ENCODE measurements at places on chromosomes 2 and 18.

- no peak for DNase-seq
Observed at GRCh38 chr2:168416555-168416954, 39.5 kb upstream of the CERS6 start.

DNA sequence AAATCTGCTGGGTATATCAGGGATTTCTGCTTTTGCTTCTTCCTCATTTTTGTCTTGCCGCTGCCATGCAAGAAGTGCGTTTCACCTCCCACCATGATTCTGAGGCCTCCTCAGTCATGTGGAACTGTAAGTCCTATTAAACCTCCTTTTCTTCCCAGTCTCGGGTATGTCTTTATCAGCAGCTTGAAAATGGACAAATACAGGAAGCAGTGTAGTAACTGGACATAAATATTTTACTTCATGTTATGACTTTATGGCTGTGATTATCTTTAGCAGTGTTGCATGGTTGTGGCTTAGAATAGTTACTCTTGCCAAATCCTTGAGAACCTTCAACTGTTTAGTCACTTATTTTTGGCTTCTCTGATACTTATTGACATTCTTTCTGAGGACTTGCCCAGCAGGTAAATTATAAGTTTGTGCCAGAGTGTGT, 66.2 kb upstream of the DLX2 start:
- DNase-seq, result no peak

- DNase-seq, result no peak
Observed at GRCh38 chr18:57077786-57078552, 68.9 kb upstream of the BOD1L2 start.

DNA sequence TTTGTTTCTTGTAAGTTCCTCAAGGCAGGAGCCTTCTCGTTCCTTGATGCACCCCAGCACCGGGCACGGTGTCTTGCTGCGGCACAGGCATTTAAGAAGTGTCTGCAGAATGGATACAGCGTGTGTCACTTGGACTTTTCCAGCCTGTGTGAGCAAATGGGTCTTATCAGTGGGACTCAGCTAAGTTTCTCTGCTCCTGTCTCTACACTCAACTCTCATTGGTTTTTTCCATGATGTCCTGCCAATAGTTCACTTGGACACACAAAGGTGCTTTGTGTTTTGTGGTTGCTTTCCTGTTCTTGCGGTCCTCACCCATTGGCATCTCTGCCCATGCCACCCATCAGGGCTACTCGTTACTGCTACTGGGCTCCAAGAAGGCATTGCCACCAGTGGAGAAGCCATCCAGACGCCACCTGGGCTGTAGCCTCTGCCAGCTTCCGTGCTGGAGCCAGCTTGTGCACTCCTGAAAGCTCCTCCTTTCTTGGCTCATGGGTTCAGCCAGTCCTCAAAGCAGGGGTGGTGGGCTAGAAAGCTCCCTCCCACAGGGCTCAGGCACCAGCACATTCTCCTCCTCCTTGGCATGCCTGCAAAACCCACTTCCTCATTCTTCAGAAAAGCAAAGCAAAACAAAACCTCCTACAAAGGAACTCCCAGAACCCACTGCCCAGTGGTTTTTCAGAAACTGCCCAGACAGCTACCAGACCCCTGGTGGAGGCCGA, 41.4 kb downstream of the IL1R2 start:
- no peak for DNase-seq

DNA sequence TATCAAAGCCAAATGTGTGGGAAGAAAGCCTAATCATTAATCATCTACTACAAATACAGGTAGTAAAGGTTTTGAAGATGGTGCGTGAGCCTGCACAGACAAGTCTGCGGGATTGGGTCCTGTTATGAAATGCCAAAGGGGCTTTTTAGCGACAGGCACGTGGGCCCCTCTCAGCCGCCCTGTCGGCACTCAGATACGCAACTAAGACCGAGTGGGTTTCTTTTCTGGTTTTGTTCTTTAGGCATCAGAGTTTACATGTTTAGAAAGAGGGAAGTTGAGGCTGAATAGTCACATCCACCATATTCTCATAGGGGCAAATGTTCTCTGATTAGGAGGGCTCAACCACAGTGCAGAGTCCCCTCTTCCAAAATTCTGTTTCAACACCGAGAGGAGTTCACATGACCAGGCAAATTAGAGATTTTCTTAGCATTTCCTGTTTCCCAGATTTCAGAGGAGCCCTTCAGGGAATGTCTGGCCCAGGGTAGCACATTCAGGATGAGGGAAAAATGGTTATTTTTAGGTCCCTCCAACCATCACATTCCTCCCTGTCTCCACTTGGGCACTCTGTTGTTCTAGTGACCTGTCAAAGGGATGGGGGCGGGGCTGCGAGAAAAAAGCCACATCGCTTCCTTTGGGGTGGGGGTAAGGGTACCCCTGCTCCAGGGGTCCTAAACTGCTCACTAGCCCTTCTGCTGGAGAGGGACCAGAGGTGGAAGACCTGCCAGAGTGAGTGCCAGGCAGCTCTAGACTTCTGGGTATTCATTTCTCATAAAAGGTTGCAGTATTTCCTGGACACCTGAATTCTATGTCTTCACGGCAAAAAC, 159.2 kb downstream of the BCL2 start:
- DNase-seq, result no peak

GRCh38 chr2:10520154-10520553, 72.0 kb upstream of the ODC1 start:
- DNase-seq, result no peak

DNA sequence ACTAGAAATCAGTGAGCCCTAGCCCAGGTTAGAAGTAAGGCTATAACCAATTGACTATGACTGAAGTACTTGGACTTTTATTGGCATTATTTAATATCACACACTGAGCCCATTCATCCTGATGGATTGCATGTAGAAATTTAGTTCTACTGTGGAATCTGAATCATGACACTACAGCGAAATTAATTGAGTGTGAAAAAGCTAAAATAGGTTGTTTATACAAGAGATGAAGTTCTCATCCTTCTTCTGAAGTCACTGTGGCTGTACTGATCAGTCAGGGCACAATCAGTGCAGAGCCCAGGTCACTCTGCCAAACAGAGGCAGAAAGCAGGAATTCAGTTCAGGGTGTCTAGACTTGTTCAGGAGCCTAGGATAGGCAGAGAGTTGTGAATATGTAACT, 158.9 kb downstream of the BABAM2 start:
- DNase-seq, result no peak

GRCh38 chr2:240437861-240438809, 2.7 kb downstream of the GPC1 start:
- DNase-seq, result no peak

DNA sequence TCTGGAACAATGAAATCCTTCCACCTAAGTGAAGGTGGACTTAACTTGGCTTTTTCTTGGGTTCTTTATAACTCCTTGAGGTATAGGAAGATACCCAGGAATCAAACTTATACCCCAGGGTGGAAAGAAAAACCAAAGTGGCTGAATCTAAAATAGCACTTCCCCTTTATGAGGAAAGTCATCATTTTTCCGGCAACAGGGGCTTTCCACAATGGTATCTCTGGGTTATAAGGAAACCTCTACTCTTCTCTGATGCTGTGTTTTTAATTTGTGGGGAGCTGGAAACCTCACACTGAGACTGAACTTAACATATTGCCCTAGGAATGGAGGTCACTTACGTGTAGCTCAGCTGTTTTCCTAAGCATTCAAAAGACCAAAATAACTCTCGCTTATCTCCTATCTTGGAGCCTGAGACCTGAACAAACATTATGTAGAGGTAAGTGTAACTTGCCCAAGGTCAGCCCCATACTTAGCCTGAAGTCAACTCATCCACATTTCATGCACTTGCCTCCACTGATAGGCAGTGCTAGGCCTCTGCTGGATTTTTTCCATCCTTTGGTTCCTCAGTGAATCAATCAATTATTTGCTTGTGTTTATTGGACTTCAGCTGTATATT, 117.9 kb downstream of the SETBP1 start:
- DNase-seq, result no peak

DNA sequence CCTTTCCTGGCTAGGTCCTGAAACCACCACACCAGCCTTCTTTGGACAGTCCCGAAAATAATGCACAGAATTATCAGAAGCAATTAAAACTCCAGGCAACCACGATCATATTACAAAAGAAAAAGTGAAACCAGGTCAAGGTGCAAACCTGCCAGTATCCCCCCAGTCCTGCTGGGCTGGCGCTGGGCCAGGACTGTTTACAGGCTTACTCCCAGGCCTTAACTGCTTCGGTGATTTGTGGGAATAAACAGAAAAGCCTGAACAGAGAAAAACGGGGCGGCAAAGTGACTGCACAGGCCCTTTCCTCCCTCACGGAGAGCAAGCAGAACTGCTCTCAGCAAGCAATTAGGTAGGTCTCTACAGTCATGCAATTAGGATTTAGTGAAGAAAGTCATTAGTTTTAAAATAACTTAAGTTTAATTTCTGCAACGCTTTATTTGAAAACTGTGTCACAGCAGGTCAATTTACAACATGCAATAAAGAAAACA, 1.3 kb downstream of the HDAC4 start:
- no peak for DNase-seq

DNA sequence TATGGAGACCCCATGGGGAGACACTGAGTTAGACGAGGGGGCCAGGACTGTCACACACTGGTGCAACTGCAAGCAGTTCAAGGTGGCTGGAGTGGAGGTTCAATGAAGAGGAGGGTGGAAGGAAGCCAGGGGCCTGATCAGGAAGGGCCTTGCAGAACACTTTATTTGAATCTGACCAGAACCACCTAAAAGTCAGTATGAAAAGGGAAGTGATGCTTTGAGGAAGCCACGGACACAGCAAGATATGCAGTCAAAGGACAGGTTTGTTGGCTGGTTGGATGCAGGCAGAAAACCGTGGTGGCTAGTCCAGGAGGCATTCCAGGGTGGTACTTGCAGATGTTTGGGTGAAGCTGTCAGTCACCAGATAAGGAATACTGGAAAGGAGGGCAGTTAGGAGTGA, 3.5 kb upstream of the FAM124B start:
- DNase-seq, result no peak

- no peak for DNase-seq
Observed at GRCh38 chr18:37289423-37289822, 276.2 kb downstream of the CELF4 start.

DNA sequence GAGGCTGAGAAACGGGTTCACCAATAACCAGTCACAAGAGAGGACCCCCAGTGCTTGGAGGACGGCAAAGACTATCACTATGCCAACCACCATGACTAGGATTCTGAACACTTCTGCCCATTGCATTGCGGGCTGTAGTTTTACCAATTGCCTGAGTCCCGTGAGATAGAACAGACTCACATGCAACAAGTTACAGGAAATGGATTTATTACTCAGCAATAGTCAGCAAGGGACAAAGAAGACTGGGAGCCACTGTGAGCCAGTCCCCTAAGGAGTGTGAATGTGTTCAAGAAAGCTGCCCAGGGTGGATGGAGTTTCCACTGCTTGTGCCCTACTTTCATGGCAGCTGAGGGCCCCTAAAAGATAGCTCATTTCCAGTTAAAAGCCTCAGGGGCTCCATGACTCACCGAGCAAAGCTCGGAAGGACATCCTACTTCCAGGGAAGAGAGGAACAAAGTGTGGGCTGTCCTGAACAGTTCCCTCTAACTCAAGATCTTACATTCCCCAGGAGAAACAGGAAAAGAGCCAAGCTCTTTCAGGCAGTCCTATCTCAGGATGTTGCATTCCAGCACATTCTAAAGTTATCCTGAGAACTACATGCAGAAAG, 54.4 kb downstream of the SLC4A3 start:
- no peak for DNase-seq

- no peak for DNase-seq
Observed at GRCh38 chr18:6336239-6336638, 78.5 kb downstream of the L3MBTL4 start.

DNA sequence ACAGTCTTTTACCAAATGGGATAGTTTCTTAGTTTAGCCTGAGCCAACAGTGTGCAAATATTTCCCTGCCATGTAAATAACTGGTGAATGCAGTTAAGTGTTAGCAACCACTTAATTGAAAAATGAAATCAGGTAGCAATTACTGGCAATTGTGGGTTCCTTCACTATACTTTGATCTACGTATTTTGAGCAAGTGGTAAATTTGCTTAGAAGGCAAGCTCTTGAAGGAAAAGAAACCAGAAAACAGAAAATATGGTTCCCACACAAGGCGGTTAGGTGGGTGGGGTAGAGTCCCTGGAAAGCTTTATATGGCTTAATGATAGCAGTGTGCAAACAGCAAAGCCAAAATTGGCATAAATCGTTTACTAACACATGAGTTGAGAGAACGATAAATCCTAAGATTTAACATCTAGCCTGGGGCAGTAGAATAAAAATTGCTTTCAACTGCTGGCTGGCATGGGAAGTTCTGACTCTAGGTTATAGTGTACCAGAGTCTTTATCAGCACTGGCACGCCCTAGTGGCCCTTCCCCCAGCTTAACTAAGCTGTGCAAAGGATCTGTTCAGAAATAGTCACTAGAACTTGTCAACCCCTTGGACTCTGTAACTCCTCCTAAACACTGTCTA, 17.0 kb downstream of the SLC9A2 start:
- no peak for DNase-seq

- no peak for DNase-seq
Observed at GRCh38 chr2:179106676-179107428, 56.9 kb upstream of the CCDC141 start.

- no peak for DNase-seq
Observed at GRCh38 chr2:111071600-111072171, 49.0 kb upstream of the BCL2L11 start.

DNA sequence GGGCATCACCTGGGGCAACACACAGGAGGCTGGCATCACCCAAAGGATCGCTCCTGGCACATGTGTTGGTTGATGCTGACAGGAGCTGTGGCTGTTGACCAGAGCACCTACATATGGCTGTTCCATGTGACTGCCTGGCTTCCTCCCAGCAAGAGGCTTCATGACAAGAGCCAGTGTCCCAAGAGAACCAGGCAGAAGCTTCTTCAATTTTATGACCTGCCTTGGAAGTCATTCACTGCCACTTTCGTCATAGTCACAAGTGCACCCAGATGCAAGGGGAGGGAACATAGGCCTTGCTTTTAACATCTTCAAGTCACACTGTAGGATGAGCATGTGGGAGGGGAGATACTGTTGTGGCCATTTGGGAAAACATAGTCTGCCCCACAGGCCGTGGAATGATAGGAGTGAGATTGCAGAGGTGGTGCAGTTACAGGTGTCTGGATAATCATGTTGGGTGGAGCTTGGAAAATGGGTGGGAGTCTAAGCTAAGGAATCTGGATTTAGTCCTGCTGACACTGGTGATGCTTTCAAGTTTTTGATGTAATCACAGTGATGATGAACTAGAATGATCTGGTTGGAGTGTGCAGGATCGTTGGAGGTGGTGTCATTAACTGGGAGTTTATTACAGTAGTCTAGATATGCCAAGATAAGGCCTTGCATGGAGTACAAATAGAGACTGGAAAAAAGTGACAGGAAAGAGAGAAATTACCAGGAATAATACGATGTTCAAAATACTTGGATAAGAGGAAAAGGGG, 107.0 kb downstream of the RAPGEF4 start:
- DNase-seq, result no peak

All from esophagus muscularis mucosa (tissue), 4 donors.